ENCODE measurements at places on chromosomes 12 and 14.

GRCh38 chr12:92673756-92674155 is 29.0 kb upstream of the PLEKHG7 start:
- no peak for DNase-seq

DNA sequence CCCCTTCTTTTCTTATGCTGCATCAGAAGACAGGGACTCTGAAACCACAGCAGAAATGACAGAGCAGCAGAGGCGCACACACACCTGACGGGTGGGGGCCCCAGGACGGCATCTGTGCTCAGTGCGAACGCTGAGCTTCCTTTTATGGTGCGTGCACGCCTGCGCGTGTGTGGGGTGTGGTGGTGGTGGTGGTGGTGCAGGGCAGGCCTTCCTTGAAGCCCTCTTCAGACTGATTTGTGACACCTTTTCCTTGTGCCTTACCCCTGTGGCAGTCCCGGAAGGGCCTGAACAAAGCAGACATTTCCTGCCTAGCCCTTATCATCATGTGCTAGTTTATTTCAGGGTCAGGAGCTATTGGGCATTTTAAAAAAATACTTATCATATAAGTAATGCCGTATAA is 75.7 kb downstream of the TSPAN9 start:
- no peak for DNase-seq

- no peak for DNase-seq
Measured at GRCh38 chr14:76088771-76089571, 62.8 kb upstream of the GPATCH2L start.

DNA sequence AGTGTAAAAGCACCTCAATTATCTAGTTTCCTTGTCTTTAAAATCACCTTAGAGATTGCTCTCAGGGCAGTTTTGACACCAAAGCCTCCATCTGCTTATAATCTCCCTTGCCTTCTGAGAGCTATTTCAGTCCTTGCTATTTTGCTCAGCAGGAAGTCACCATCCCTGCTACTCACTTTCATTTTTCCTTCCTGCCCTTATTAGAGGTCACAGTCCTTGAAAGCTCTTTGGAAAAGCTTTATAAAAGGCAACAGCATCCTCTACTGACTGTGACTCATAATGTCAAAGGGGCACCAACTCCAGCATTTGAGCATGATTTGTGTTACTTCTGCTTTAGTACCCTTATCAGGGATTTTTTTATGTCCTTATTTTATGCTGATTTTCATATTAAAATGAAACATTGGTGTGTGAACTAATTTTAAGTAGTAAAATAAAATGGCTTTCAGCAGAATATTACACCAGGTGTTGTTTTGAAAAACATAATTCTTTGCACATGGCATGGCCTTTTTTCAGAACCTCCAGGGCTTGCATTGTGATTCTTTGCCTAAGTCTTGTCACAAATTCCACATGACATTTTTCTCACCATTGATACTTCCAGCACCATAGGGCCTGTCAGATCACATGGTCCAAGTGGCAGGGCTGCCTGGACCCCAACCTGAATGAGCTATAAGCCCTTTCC is 213.0 kb downstream of the ADAMTS20 start:
- DNase-seq = no peak

GRCh38 chr12:6471989-6472360 is 1.5 kb upstream of the VAMP1 start:
- DNase-seq = no peak

DNA sequence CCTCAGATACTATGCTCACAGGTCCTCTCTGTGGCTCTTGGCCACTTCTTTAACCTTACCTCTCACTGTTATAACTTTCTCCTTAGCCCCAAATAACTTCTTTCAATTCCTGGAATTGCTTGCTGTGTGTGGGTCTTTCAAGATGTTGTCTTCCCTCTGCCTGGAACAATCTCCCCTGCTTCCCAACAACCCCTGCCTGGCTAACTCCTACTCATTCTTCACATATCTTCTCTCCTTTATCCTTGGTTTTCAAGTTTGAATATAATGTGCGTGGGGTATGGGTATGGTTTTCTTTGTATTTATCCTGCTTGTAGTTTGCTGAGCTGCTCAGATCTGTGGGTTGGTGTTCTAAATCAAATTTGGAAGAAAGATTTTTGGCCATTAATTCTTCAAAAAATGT is 2.7 kb upstream of the WASHC3 start:
- no peak for DNase-seq

GRCh38 chr12:90978117-90978770 is 23.3 kb upstream of the CCER1 start:
- no peak for DNase-seq

DNA sequence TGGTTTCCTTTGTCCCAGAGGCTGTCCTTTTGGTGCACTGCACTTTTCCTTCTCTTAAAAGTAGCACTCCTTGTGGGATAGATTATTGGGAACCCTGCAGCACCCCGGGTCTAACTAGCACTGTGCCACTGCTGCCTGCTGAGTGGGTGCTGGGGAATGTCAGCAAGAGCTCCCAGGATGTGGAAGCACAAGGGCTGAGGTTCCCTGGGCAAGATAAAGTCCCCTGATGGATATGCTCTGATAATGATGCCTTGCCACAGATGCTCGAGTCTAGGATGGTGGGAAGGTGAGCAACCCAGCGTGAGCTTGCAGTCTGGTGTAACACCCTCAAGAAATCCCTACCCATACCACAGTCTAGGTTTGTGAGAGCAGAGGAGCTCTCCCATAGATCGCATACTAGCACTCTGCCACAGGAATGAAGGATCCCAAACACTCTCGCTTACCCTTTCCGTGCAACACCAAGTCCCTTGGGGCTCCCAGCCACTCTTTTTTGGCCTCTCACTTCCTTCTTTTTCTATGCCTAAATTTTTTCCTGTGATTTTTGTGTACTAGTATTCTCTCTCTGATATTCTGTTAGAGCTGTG is 32.6 kb downstream of the USP15 start:
- DNase-seq = no peak

All from right cardiac atrium (tissue), 5 donors.